ENCODE measurements at places on chromosomes 7 and 10. TPM values are rescaled to one million over a fixed set of nuclear protein-coding genes. Genes with fewer than 3 reads are reported as not detected.

Gene SDK1
- total RNA-seq = 0.37 TPM

Gene TYW1B
- total RNA-seq = 2.5 TPM

Gene OPTN
- total RNA-seq = 59.1 TPM

Gene TFEC
- not detected for total RNA-seq

Gene RPEL1
- total RNA-seq = not detected

Gene SP8
- total RNA-seq = not detected

Gene WASHC2A
- total RNA-seq = 12.6 TPM

Gene PLXNA4
- 0.41 TPM for total RNA-seq

Gene NUTM2E
- 0.47 TPM for total RNA-seq

Gene PDK4
- total RNA-seq = 25.7 TPM

Gene LRMDA
- total RNA-seq = 4.4 TPM

Gene ADAP1
- total RNA-seq = 4.0 TPM

Gene BHLHA15
- total RNA-seq = 0.50 TPM

Gene GIMAP5
- total RNA-seq = not detected

Gene POLR2J2
- 0.58 TPM for total RNA-seq

Measured in A549 treated with Hydrocortisone at 1 μM for 4 hours (cell line).